ENCODE measurements at places on chromosomes 1 and 21. TPM values are rescaled to one million over a fixed set of nuclear protein-coding genes. Genes with fewer than 3 reads are reported as not detected.

The PIGP gene
- 27.2 TPM for polyA plus RNA-seq

The IL24 gene
- polyA plus RNA-seq: 1.7 TPM

DNA sequence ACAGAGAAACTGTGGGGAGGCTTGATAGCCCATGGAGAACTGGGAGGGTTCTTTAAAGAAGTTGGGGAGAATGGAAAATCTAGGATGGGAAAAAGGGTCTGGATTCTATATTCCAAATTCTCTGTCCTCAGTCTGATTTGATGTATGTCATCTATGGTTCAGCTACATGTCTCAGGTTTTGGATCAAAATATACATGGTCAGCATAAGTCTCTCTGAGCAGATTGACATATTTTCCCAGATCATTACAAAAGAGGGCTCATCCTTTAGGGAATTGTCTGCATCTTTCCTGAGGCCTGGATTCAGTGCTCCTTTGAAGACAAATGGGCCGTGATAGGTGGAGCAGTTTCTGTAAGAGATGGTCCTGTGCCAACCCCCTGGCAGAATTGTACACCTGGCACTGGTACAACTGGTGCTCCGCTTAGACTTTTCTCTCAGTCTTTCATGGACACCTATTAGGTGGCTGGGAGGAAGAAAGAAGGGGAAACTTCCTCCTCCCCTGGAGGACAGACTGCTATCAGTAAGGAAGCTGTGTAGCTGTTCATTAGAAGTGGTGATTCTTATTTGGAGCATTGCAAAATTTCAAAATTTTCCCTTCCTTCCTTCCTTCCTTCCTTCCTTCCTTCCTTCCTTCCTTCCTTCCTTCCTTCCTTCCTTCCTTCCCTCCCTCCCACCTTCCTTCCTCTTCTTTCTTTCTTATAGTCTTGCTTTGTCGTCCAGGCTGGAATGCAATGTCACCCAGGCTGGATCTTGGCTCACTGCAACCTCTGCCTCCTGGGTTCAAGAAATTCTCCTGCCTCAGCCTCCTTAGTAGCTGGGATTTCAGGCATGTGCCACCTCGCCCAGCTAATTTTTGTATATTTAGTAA, 26.1 kb upstream of the RGL1 start:
- no peak for DNase-seq

DNA sequence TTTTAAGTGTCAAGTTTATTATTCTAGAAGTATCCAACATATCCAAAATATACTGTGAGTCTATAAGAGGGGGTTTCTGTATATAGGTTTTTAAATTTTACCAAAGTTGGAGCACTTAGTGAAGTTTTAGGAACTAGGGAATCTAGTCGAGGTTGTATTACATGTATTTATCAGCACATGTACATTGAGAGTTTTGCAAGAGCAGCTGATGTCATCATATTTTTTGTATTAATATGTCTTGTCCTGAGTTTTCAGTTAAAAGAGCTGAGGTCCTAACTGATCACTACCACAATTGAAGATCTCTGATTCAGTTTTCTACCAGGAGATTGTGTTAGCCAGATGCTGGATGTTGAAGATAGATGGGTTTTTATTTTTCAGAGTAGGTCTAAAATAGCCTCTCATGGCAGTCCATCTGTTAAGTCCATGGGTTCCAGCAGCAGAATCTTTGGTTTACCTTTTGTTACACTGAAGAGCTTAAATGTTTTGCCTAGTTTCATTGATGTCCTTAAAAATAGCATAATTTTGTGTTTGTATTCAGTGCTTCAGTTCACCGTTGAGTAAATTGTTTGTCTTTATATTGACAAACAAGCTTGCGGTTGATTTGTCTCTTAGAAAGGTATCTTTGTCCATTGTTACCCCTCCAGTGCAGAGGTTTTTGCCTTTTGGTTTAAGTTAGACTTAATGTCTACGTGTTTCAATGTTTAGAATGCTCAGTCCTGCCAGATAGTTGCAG, 16.0 kb downstream of the YBX1 start:
- DNase-seq: no peak

The RHD gene
- not detected for polyA plus RNA-seq

DNA sequence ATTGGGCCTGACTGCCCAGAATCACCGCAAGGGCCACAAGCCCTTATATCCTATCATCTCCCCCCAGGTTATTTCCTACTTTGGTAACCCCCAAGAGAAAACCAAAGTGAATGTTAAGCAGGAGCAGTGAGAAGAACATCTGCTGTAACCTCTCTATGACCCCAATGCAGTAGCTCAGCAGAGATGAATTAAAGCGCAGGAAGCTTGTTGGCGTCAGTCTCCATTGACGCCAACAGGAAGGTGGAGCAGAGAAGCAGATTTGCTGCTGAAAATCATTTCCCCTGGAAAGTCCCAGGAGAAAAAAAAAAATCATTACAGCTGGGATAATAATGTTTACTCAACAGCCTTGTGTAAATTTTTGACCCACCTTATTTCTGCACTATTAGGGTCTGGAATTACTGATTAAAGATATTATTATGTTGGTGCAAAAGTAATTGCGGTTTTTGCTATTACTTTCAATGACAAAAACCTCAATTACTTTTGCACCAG, 33.2 kb upstream of the FAM163A start:
- no peak for DNase-seq

DNA sequence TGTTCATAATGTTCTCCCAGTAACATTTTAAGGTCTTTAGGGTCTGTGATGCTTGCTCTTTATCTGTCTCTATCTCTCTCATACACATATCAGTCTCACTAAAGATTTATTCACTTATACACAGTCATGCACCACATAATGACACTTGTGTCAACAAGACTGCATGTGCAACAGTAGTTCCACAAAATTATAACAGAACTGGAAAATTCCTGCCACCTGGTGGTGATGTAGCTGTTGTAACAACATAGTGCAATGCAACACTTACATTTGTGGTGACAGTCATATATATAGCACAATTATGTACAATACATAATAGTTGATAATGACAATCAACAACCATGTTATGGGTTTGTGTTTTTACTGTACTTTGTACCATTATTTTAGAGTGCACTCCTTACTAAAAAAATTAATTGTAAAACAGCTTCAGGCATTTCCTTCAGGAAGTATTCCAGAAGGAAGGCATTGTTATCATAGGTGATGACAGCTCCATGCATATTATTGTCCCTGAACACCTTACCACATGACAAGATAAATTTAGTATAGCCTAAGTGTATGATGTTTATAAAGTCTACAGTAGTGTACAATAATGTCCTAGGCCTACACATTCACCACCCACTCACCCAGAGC, 8.1 kb downstream of the TDRD5 start:
- DNase-seq: no peak

The C8A gene
- polyA plus RNA-seq: not detected

DNA sequence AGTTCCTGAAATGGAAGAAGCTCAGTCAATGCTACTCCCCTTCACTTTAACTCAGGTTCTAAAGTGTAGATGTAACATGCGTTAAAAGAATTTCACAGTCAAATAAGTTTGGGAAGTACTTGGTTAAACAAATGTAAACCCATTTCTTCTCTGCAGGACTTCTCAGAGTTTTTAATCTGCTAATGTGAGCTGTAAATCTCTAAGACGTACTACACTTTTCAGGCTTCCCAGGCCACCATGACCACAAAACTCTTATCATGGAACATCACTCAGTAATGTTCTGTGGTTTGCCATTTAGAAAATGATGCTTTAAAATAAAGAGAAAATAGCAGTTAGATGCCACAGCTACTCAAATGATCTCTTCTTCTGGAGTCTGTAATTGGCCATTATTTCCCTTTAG, 104.3 kb downstream of the HHIPL2 start:
- no peak for DNase-seq

DNA sequence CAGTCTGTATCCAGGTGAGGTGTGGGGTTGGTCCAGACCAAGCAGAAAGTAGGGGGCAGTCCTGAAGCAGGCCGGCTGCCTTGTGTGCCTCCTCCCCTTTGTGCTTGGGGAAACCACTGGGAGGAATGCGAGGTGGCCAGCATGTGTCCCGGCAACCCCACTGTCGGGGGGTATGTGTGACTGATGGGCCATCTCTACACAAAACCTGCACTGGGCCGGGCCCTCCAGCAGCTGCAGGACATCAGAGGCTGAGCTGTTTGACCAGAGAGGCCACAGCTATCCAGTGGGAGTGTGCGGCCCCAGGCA, 33.3 kb downstream of the TMEM51 start:
- DNase-seq: no peak

- DNase-seq: no peak
Observed at GRCh38 chr1:158952416-158952815, 21.1 kb downstream of the PYHIN1 start.

GRCh38 chr1:114853584-114853983, 1.1 kb upstream of the SYCP1 start:
- no peak for DNase-seq

Measured in psoas muscle (tissue), 8 donors.